ENCODE measurements at places on chromosomes 11 and 22. TPM values are rescaled to one million over a fixed set of nuclear protein-coding genes. Genes with fewer than 3 reads are reported as not detected.

The C11orf16 gene
- total RNA-seq: not detected

DNA sequence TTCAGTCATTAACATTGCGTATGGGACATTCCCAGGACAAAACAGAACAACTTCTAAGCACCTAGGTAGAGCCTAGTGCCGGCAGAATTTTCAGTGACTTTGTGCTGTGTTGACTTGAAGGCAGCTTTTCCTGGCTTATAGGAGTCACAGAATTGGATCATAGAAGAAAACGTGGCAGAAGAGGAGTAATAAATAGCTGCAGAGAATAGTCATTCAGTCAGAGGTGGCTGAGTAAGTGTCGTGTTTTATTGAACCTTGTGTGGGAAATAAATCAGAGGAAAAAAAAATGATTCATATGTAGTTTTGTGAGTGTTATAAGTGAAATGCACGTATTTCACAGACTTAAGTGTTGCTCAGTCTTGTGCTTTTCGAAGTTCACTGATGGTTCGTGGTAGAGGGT lies 2.1 kb downstream of the BARX2 start:
- H3K4me3 ChIP-seq: no peak overlapping the region
- H3K4me1 ChIP-seq: peaks cover 18% of the 10 kb centered on the region
- DNase-seq: no peak
- H3K27me3 ChIP-seq: peaks cover 62% of the 10 kb centered on the region
- H3K36me3 ChIP-seq: no peaks in the 10 kb centered on the region
- H3K27ac ChIP-seq: no peak overlapping the region

DNA sequence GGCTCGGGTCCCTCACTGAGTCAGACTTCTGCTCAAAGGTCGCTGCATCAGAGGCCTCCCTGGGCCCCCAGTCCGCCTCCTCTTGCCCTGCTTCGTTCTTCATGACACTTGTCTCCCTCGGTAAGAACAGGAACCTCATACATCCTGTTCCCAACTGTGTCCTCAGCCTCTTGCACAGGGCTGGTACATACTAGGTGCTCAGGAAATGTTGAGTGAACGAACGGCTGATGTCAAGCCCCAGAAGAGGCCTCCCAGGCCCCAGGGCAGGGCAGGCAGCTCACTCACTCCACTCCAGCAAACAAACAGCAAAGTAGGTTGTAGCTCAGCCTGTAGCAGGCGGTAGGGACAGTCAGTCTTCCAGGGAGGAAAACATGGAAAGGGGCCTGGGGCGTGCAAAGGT lies 17.2 kb downstream of the SYNGR1 start:
- H3K4me1 ChIP-seq: no peaks in the 10 kb centered on the region
- H3K36me3 ChIP-seq: no peaks in the 10 kb centered on the region
- H3K4me3 ChIP-seq: no peak overlapping the region
- H3K27ac ChIP-seq: no peak overlapping the region

- DNase-seq: no peak
- no peaks in the 10 kb centered on the region for H3K4me1 ChIP-seq
- no peak overlapping the region for H3K27ac ChIP-seq
- H3K27me3 ChIP-seq: peaks cover 6% of the 10 kb centered on the region
- H3K36me3 ChIP-seq: no peaks in the 10 kb centered on the region
Observed at GRCh38 chr11:122068837-122069236, 47.2 kb downstream of the BLID start.

The ROM1 gene
- total RNA-seq: 0.52 TPM

GRCh38 chr11:66176650-66177049 lies 91.8 kb upstream of the RAB1B start:
- peaks cover 26% of the 10 kb centered on the region for H3K4me1 ChIP-seq
- H3K4me3 ChIP-seq: no peak overlapping the region
- H3K27me3 ChIP-seq: no peaks in the 10 kb centered on the region
- no peak overlapping the region for H3K27ac ChIP-seq
- DNase-seq: no peak
- H3K36me3 ChIP-seq: no peaks in the 10 kb centered on the region

The MPPED2 gene
- total RNA-seq: not detected

The KDM4E gene
- total RNA-seq: not detected

DNA sequence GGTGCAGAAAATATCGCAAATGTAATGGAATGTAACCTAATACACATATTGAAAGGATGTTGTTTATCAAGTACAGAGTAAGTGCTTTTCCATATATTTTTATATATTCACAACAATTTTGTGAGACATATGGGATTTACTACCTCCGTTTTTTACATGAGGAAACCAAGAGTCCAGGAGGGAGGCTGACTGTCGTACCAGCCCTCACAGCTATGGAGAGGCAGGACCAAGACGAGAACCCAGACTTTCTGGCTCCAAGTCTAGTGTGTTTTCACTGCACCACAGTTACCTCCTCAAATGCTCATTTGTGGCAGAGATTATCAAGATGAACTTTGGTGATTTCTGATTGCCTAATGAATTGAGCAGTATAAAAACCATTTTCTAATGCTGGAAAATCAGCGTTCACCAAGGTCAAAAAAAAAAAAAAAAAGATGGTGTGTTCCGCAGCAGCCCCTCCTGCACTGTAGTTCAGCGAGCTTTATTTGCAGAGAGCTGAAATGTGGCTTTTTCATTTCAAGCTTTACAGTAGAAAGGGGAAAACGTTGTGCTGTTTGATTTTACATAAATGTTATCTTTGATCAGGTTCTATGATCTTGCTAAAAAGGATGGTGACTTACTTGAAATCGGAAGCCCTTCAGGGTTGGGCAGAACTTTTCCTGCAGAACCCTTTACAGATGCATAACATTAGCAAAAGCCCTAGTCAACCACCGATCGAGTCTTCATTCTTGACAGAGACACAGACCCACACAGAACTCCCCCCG lies 44.7 kb upstream of the WEE1 start:
- no peaks in the 10 kb centered on the region for H3K27me3 ChIP-seq
- no peak for DNase-seq
- no peaks in the 10 kb centered on the region for H3K4me1 ChIP-seq

The FOLR1 gene
- not detected for total RNA-seq
